Lower leg skin (tissue), 4 donors: ENCODE measurements at places on chromosomes 11 and 22. TPM values are rescaled to one million over a fixed set of nuclear protein-coding genes. Genes with fewer than 3 reads are reported as not detected.

Gene SLC17A6
- not detected for total RNA-seq

Gene KRTAP5-2
- 0.55 TPM for total RNA-seq

Gene SMIM35
- total RNA-seq, result not detected

Gene GDPD4
- not detected for total RNA-seq

Gene SELENOM
- total RNA-seq, result 82.0 TPM

Gene VSIG10L2
- 3.0 TPM for total RNA-seq

Gene MPZL2
- 46.0 TPM for total RNA-seq

GRCh38 chr11:65278356-65278755, 16.6 kb downstream of the POLA2 start:
- DNase-seq, result no peak

GRCh38 chr22:17091851-17092250, 7.1 kb downstream of the IL17RA start:
- peak; percentile 31 for DNase-seq

- DNase-seq, result no peak
These were observed 35.1 kb upstream of the LRRC10B start for GRCh38 chr11:61473370-61474012.

GRCh38 chr11:111444040-111444439, 65.0 kb upstream of the POU2AF1 start:
- DNase-seq, result no peak

DNA sequence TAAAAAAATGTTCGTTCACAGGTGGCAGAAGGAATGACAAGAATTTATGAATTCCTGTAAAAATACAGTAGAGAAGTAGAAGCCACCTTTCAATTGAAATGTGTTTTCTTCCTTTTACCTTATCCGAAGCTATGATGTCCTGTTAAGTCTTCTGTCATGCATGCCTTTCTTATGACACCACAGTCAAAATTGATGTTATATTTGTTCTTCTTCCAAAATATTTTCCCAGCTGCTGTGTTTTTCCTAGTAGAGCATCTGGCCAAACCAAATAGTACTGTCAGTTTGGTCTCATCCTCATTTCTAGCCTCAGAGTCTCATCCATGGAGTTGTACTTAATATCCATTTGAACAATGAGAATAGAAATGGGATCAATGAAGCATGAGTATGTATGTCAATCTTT, 206.1 kb downstream of the PGR start:
- DNase-seq, result no peak

DNA sequence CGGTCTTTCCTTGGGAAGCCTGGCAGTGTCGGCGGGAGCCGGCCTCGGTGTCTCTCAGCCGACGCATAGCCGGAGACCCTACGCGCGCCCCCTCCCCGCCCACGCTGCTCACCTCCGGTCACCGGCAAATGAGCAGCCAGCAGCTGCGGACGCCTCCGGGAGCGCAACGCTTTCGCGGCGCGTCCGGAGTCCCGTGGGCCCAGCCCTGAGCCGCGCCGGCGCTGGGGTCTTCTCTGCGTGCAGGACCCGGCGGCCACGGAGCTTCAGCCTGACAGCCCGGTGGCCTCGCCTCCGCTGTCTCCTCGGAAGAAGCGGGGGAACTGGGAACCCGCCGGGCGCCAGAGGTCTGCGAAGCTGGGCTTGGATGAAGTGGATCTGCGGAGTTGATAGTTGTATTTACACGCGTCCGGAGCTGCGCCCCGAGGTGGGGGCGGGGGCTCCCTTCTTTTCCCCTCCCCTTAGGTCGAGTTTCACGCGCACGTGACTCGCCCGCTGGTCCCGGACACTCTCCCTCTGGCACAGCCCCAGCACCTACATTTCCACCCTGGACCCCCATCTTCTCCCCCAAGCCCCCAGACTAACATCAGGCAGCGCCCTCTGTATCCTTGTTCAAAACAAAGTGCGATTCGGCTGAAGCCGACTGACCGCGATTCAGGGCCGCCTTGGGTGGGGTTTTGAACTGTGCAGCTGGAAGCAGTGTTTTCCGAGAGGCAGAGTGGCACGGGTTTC, at the start of gene SLC43A1:
SLC43A1 (minus strand) TSS at position 371 of the 729 bp plus-strand sequence. CDS start 1,591 bp downstream, outside the sequence.
- no peak for DNase-seq

GRCh38 chr11:35163209-35163608, 24.2 kb downstream of the CD44 start:
- DNase-seq, result no peak

GRCh38 chr11:65110354-65110861, 1.3 kb upstream of the TM7SF2 start:
- peak; percentile 88 for DNase-seq

DNA sequence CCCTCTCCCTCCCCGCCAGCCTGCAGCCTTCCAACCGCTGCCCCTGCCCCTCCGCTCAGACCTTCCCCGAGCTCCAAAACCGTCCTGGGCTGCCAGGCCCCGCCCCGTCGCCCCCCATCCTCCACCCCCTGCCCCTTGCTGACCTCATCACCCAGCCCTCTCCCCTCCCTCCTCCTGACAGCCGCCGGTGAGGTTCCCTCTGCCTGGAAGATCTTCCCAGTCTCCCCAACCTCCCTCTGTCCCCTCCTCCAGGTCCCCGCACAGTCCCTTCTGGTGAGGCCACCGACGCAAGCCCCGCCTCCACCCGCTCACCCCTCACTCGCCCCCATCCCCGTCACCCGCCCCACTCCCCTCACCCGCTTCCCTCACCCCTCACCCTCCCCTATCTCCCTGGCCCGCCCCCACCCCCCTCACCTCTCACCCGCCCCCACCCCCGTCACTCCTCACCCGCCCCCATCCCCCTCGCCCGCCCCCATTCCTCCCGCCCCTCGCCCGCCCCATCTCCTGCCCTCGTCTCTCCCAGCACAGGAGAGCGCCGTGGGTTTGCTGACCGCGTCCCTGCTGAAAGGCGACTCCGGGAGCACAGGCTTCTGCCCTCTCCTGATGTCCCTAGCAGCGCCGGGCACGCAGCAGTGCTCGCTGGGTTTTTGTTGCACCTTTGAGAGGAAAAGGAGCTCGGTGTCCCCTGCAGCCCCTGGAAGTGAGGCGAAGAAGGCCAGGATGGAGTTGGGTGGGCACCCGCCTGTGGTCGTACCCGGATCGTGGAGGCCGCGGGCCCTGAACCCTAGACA, 16.4 kb upstream of the UPK3A start:
- DNase-seq, result no peak

DNA sequence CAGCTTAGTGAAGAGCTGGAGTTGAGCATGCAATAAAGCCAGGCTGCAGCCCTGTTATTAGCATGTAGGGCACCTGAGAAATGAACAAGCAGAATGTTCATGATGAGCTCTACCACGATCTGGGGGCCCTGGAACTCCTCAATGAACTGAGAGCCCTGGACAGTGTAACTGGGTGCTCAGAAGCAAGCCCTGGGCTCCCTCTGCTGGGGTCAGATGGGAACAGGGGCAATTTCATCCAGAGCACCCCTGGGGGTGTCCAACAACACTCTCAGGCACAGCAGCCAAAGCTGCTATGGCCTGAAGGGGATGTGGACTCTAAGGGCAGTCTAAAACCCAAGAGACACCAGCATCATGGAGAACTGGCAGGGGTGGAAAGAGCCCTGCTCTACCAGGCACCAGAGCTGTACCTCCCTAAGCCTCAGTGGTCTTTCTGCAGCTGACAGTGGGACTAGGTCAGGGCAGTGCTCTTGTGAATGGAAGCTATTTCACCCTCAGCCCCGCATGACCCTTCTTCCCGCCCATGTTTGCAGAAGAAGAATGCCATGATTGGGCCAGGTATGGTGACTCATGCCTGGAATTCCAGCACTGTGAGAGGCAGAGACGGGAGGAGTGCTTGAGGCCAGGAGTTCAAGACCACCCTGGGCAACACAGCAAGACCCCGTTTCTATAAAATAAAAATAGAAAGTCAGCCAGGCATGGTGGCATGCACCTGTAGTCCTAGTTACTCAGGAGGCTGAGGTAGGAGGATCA, 28.9 kb downstream of the THOC5 start:
- no peak for DNase-seq

GRCh38 chr11:129316781-129317180, 58.9 kb upstream of the BARX2 start:
- no peak for DNase-seq

- DNase-seq, result peak; percentile 78
These were observed 157.0 kb upstream of the TIMP3 start for GRCh38 chr22:32644252-32645100.

DNA sequence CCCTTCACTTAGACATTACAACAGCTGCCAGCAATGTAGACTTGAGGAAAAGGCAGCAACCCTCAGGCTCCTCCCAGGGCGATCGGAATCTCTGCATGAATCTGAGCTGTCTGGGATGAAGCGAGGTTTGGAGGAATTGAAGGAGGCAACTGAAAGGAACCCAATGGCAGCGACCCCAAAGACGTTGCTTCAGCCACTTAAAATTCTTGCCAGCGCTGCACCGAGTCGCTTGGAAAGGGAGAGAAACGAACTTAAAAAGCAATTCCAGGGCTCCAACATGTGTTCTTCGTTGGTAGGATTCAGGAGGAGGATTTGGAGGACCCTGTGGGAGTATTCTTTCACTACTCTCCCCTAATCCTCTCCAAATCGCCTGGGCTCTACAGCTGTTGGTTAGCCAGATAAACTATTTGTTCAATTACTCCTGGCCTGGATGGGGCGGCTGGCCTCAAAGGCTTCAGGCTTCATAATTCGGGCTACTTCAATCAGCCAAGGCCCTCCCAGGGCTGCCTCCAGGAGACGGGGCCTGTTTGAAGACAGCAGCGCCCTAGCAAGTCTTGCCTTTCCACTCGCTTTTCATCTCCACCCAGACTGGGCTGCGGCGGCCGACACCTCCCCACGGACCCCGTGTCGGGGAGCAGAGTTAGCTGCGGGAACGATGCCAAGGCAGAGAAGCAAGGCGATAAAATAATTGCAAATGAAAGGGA, 72.4 kb upstream of the TMEM45B start:
- peak; percentile 72 for DNase-seq

GRCh38 chr11:7262672-7263071, 11.0 kb downstream of the SYT9 start:
- no peak for DNase-seq

- no peak for DNase-seq
These were observed 10.7 kb downstream of the CADM1 start for GRCh38 chr11:115493488-115493887.
